ENCODE measurements at places on chromosomes 3 and 15.

GRCh38 chr15:38930851-38931572 is 366.4 kb upstream of the RASGRP1 start:
- no peak for DNase-seq

DNA sequence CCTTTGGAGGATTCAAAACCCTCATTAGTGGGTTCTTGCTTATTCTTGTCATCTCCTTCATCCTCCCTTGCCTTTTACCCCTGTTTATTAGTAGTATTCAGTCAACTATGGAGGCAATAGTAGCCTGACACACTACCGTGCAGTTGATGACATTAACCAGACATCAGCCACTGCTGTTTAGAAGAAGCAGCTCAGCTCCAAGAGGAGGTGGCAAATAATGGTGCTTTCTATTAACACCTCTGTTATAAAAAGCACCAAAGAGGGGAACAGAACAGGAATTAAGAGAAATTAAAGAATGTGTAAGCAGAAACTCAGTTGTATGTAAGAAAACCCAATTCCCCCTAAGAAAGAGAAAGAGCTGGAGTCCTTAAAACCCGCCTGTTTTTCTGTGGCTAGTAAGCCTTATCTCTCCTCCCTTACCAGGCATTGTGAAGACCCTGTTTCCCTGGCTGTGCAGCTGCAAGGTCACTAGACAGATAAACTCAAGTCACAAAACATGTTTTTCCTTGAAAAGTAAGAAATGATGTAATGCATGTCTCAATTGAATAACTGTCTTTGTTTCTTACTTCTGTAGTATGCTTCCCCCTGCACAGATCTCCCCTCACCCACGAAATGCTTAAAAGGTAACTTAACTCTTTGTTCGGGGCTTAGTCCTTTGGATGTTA is 21.2 kb downstream of the CCR4 start:
- no peak for DNase-seq

DNA sequence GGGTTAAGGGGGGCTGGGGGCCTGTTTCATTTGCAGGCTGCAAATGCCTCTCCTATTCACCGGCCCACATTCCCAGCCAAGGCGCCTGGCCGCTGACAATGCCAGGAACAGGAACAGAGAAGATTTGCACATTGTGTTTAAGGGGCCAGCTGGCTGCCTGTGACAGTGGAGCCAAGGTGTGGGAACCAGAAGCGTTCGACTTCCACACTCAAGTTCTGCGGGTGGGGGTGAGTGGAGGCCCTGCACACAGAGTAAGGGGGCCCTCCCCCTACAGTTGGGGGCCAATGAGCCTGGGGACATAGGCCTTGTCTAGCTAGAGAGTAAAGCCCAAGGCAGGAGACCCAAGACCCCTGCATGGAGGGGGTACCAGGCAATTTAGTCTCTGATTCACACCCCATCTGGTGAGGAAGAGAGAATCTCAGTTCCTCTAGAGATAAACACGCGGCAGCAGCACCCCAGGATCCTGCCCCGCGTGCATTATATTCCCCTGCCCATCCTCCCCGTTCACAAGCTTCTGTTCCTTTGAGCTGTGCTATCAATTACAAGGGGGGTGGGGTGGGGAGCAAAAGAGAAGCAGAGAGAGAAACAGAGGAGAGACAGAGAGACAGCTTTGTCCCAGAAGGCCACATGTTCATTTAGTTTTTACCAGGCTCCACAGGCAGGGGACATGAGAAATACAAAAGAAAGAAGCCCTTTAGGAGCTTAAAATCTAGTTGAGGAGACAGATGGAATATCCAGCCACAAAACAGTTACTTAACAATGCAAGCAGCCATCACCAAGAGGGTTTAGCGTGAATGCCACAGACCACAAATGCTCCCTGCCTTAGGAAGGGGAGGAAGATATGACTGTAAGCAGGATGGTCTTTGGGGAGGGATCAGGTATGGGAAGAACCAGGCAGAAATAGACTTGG is 9.2 kb downstream of the IGDCC3 start:
- DNase-seq = no peak

GRCh38 chr3:3631114-3631513 is 168.1 kb upstream of the LRRN1 start:
- no peak for DNase-seq

DNA sequence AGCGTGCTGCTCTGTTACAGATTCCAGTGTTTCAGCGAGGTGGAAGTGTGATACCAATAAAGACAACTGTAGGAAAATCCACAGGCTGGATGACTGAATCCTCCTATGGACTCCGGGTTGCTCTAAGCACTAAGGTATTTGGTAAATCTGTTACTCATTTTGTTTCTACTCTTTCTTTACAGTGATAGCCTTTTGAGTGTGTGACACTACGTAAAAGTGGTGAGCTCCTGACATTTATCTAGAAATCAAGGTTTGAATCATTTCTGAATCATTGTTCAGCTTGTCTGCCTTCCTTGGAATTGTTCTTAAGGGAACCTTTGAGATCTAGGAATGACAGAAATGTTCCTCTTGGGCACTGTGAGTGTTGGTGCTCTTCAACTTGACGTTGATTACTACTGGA is 11.2 kb upstream of the CAPN3 start:
- no peak for DNase-seq
